ENCODE measurements at places on chromosomes 2 and 18.

GRCh38 chr2:169094676-169095075, 25.3 kb downstream of the DHRS9 start:
- no peak for DNase-seq

DNA sequence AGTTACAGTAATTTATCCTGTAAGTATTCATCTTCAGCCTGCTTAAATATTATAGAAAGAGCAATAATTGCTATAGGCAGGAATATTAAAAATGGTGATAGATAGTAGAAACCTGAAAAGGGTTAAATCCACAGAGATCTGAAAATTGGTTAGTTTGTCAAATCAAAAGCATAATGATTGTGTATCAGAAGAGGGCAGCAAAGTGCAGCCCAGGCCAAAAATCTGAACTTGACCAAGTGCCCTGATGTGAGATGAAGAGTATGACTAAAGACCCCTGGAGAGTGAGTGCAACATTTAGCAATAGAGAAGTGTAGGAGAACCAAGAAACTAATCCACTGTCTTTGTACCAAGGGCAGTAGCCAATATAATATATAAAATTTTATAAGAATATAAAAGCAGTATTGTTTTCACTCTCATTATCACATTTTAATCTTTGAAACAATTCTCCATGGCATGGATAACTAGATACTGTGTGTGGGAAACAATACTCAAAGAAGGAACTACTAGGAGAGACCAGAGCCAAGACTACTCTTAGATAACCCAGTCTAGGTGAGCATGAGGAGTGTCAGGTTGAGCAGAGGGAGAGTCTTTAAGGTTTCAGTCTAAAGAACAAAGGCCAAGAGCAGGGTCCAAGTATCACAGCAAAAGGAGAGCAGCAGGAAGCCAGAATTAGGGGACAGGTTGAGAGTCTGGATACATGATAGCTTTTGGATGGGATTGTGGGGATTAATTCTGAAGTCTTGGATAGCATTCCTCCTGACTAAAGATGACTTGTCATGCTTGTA, 148.7 kb downstream of the CALCRL start:
- DNase-seq: peak; percentile 19

DNA sequence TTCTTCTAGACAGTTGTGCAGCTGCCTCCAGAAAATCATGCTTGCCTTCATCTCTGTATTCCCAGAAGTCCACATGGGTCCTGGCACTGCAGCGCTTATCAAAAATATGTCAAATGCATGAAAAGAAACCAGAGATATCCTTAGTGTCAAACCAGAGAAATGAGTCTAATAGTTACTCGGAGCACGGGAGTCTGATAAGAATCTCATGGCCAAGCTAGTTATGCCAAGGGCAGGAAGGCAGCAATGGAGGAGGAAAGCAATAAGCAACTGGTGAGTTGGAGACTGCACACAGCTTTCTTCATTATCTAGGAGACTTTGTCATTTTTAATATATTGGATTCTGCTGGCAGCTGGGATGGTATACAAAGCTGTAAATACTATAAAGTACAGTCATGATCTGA, 38.6 kb downstream of the TRIB2 start:
- no peak for DNase-seq

- DNase-seq: no peak
Observed at GRCh38 chr2:192888109-192888508, 693.4 kb upstream of the TMEFF2 start.

- no peak for DNase-seq
Observed at GRCh38 chr2:238093181-238094140, 6.7 kb upstream of the ESPNL start.

GRCh38 chr18:37537868-37538525, 27.6 kb downstream of the CELF4 start:
- peak; percentile 52 for DNase-seq

DNA sequence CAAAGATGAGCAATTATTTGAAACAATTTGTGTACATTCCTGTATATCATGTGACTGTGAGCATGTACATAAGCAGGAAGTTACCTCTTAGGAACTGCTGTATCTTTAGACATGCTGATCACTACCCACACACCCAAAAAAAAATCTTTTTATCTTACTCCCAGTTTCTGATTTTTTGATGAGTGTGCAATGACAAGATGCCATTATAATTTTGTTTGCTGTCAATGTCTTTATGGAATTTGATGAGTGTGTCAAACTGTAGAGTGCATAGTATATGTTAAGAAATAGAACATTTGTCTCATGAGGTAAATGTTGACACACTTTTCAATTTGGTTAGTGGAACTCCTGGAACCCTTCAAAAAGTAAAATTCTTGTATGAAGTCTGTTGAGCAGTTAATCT, 84.0 kb upstream of the TMEFF2 start:
- no peak for DNase-seq

- DNase-seq: no peak
Observed at GRCh38 chr2:72153924-72154323, 6.3 kb upstream of the CYP26B1 start.

DNA sequence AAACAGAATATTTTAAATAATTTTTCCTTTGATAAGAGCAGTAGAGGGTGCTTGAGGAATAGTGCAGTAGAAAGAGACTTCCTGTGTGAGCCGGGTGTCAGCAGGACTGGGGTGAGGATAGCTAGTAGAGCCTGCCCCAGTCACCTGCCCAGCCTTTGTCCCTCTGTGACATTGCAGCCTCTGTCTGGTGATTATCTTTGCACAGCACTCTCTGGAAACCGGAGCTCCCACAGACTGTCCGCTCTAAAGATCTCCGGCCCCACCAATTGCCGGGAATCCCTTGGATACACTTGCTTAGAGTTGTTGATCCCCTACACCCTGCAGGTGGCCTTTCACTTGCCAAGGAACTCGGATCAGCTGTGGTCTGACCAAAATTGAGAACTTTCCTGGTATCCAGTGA, 1081.3 kb upstream of the TMEFF2 start:
- DNase-seq: no peak

GRCh38 chr2:69741229-69741574, 732 bp upstream of the ANXA4 start:
- peak; percentile 60 for DNase-seq

All from SW 1271 (cell line).